Mesothelial cell of epicardium (in vitro differentiated cells): ENCODE measurements at places on chromosomes 1 and 21.

- H3K4me3 ChIP-seq, result no peak overlapping the region
- H3K36me3 ChIP-seq, result no peaks in the 10 kb centered on the region
- no peak for DNase-seq
- peaks cover 2% of the 10 kb centered on the region for H3K4me1 ChIP-seq
- H3K27ac ChIP-seq, result no peak overlapping the region
Observed at GRCh38 chr1:2438641-2439040, 26.3 kb upstream of the PEX10 start.

DNA sequence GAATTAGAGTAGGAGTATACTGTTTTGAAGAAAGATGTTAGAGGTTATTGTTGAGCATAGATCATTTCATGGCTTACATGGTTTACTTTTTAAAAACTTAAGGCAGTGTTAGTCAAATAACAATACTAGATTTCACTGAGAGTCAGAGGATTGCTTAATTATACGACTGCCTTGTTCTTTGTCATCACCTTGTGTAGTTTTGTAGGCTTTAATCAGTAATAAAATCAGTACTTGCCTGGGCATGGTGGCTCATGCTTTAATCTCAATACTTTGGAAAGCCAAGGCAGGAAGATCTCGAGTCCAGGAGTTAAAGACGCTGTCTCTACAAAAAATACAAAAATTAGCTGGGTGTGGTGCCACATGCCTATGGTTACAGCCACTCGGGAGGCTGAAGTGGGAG is 41.3 kb upstream of the GPR52 start:
- no peak for DNase-seq
- H3K4me1 ChIP-seq, result no peaks in the 10 kb centered on the region

GRCh38 chr1:234430691-234431090 is 48.3 kb downstream of the TARBP1 start:
- H3K27ac ChIP-seq, result no peak overlapping the region
- H3K36me3 ChIP-seq, result peaks cover 26% of the 10 kb centered on the region
- peaks cover 3% of the 10 kb centered on the region for H3K4me1 ChIP-seq
- H3K27me3 ChIP-seq, result no peaks in the 10 kb centered on the region

- H3K27ac ChIP-seq, result no peak overlapping the region
- no peaks in the 10 kb centered on the region for H3K36me3 ChIP-seq
- H3K27me3 ChIP-seq, result peaks cover 97% of the 10 kb centered on the region
- H3K4me1 ChIP-seq, result no peaks in the 10 kb centered on the region
- no peak overlapping the region for H3K4me3 ChIP-seq
Observed at GRCh38 chr1:38502758-38503157, 356.8 kb downstream of the RRAGC start.

GRCh38 chr1:117877823-117878222 is 51.6 kb downstream of the GDAP2 start:
- no peaks in the 10 kb centered on the region for H3K27me3 ChIP-seq
- no peaks in the 10 kb centered on the region for H3K4me1 ChIP-seq
- H3K27ac ChIP-seq, result no peak overlapping the region
- H3K4me3 ChIP-seq, result no peak overlapping the region

DNA sequence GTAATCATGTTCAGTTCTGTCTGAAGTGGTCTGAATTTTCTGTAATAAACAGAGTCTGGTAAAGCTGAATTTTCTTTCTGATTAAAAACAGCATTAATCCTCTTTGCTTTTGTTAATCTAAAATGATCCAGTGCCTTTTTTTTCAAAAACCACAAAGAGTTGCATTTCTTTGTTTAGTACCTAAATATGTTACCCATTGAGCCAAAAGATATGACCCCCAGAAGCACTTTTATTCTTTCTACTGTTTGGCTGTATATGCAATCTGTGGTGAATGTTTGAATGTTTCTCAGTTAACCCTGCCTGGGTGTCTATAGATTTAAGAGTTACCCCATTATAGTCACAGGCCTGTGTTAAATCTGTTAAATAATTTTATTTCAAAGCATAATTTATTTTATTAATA is 394.8 kb downstream of the PTPRC start:
- no peaks in the 10 kb centered on the region for H3K4me1 ChIP-seq
- H3K4me3 ChIP-seq, result no peak overlapping the region
- no peak for DNase-seq
- H3K36me3 ChIP-seq, result peaks cover 3% of the 10 kb centered on the region
- no peak overlapping the region for H3K27ac ChIP-seq

DNA sequence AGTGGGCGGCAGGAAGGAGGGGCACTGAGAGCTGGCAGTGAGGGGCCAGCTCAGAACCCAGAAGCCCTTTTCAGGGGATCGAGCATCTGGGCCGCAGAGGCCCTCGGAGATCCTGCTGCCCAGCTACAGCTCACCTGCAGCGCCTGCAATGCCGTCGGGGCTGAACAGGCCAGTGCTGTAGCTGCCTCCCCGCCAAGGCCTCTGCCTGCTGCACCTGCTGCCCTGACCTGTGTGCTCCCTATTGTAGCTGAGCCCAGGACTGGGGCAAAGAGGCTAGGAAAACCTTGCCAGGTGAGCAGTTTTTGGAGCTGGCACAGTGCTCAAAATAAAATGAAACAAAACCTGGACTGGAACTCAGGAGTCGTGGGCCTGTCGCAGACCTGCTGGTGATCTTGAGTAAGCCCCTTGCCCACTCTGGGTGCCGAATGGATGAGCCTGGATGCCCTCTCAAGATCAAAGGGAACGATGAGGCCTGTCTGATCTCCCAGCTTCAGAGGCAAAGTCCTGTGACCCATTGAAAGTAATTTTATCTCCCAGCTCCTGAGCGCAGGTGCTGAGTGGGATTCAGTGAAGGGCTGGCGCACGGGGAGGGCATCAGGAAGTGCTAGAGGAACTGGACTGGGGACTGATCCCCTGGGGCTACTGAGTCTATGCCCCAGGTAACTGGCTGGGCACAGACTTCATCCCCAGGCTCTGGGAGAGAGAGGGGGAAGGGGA is 154.6 kb downstream of the FOXD2 start:
- no peak overlapping the region for H3K27ac ChIP-seq
- peaks cover 35% of the 10 kb centered on the region for H3K27me3 ChIP-seq

GRCh38 chr1:164725401-164725800 is 166.4 kb downstream of the PBX1 start:
- H3K27me3 ChIP-seq, result no peaks in the 10 kb centered on the region
- H3K4me1 ChIP-seq, result peaks cover 76% of the 10 kb centered on the region
- no peak overlapping the region for H3K4me3 ChIP-seq
- peak overlapping the region; percentile 74 for H3K27ac ChIP-seq

- H3K36me3 ChIP-seq, result peaks cover 6% of the 10 kb centered on the region
- H3K27ac ChIP-seq, result no peak overlapping the region
- H3K4me1 ChIP-seq, result peaks cover 18% of the 10 kb centered on the region
- H3K4me3 ChIP-seq, result no peak overlapping the region
- no peak for DNase-seq
Observed at GRCh38 chr1:79714664-79715063, 708.1 kb upstream of the ADGRL4 start.

DNA sequence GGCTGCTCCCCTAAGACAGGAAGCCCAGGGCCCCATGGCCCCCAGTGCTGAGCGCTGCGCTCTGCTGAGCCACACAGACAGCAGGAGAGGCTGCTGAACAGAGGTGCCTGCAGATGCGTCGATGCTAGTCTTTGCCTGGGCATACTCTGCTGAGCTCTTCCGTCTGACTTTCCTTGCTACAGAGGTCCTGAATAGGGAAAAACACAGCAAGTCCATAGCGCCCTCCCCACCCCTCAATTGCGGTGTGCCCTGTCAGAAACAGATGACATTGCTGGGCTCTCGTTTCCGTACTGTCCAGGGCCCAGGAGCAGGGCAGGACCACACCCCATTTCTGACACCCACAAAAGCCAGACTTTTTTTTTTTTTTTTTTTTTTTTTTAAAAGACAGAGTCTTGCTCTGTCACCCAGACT is 252.5 kb downstream of the SDCCAG8 start:
- H3K4me1 ChIP-seq, result no peaks in the 10 kb centered on the region
- H3K4me3 ChIP-seq, result no peak overlapping the region
- no peak overlapping the region for H3K27ac ChIP-seq
- no peaks in the 10 kb centered on the region for H3K27me3 ChIP-seq

- H3K27me3 ChIP-seq, result no peaks in the 10 kb centered on the region
- no peak for DNase-seq
- no peak overlapping the region for H3K27ac ChIP-seq
- H3K36me3 ChIP-seq, result peaks cover 18% of the 10 kb centered on the region
Observed at GRCh38 chr1:172726740-172727139, 67.8 kb downstream of the FASLG start.

DNA sequence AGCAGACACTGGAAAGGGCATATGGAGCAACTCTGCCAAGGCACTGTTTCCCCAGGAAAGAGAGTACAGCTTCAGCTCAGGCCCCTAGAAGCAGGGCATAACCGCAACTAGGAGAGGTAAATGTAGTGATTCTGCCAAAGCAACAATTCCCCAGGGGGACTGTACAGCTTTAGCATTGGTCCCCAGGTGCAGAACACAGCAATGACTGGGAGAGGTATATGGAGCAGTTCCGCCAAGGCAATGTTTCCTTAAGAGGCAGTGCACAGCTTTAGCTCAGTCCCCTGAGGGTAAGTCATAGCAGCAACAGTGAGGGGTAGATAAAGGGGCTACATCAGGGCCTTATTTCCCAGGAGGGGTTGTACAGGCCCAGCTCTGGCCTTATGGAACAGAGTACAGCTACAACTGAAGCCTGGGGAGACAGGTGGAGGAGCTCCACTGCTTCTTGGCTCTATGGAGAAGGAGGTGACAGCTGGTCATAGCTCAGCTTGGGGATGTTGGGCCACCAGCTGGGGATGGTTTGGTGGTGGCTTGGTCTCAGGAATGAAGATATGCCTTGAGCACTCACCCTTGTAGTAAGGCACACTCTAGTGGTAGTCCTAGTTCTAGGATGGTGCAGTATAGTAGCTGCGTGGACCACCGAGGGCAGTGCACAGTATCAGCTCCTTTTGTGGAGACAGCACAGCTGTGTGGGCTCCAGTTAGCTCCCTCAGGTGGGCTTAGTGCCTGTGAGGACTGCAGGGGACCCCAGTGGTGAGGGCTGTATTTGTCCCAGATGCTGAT is 582.7 kb downstream of the PTPRC start:
- no peaks in the 10 kb centered on the region for H3K36me3 ChIP-seq
- H3K27me3 ChIP-seq, result peaks cover 2% of the 10 kb centered on the region
- H3K4me3 ChIP-seq, result no peak overlapping the region
- peaks cover 14% of the 10 kb centered on the region for H3K4me1 ChIP-seq
- H3K27ac ChIP-seq, result no peak overlapping the region

GRCh38 chr1:224631462-224632115 is 15.5 kb downstream of the CNIH3 start:
- H3K27me3 ChIP-seq, result peaks cover 5% of the 10 kb centered on the region
- no peaks in the 10 kb centered on the region for H3K36me3 ChIP-seq
- H3K4me1 ChIP-seq, result peaks cover 45% of the 10 kb centered on the region
- peak overlapping the region; percentile 84 for H3K27ac ChIP-seq
- no peak for DNase-seq
